ENCODE measurements at places on chromosomes 13 and 19. TPM values are rescaled to one million over a fixed set of nuclear protein-coding genes. Genes with fewer than 3 reads are reported as not detected.

Gene SLC17A7
- total RNA-seq = 0.22 TPM

Gene LRRC63
- total RNA-seq = not detected

Gene RFPL4AL1
- not detected for total RNA-seq

Gene ZNF534
- total RNA-seq = not detected

Gene KLK3
- total RNA-seq = not detected

Gene TMEM255B
- total RNA-seq = 47.4 TPM

Gene ZNF536
- total RNA-seq = not detected

Gene RAB4B
- total RNA-seq = 9.5 TPM

Gene ZNF888
- total RNA-seq = 4.4 TPM

Gene NCAN
- total RNA-seq = not detected

Gene ZNF112
- 6.1 TPM for total RNA-seq

Gene CDC37
- total RNA-seq = 243 TPM

Gene SHISA7
- total RNA-seq = not detected

Gene ZNF837
- total RNA-seq = 1.8 TPM

Gene OR7A5
- not detected for total RNA-seq

Gene WDR62
- 0.98 TPM for total RNA-seq

Gene ATP8B3
- 0.52 TPM for total RNA-seq

Gene CACNG7
- not detected for total RNA-seq

Gene ZNF541
- 0.22 TPM for total RNA-seq

Gene SULT2A1
- total RNA-seq = not detected

Gene ZNF432
- 5.4 TPM for total RNA-seq

All from dermis lymphatic vessel endothelial cell (primary cell).